ENCODE measurements at places on chromosomes 1 and 21.

DNA sequence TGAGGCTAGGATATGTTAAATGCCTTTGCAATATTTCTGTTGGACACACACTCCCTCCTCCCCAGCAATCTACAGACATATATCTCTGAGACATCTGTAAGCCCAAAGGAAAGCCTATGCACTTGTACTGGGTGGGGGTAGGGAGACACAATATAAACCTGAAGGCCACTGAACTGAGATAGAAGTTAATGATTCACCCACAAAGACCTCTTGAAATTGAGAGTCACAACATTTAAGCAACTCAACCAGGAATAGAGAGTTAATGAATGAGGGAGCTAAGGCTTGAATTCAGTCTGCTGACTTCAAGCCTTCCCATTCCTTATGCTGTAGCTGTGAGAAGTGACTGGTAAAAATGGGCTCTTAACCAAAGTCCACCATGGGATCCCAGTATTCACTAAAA is 5.0 kb downstream of the OR10J1 start:
- DNase-seq: no peak

GRCh38 chr1:63935143-63935542 is 161.3 kb downstream of the ROR1 start:
- no peak for DNase-seq

DNA sequence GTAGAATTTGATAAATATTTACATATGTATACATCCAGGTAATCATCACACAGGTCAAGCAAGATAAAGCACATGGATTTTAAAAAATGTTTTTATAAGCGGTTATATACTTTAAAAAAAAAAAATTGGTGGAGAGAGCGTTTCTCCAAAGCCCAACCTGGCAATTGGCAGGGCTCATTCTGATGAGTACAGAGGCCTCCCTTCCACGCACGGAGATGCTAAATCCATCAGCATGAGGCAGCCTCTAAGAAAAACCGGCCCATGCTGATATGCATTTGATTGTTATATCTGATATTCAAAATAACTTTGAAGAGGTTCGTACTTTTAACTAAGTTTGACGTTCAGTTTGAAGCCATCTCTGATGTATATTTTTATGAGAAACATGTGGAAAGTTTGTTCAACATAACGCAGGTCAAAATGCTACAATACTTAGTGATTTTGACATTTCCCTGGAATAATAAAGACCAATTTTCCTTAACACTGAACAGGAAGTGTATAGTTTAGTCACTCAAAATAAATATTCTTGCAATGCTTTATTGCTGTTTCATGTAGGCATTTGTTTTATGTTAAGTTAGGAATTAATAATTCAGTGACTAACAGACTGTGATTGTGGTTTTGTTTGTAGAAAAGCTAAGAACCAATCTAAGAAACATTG is 151.7 kb downstream of the NR5A2 start:
- peak; percentile 63 for DNase-seq

GRCh38 chr1:32208469-32208868 is 420 bp upstream of the DCDC2B start:
- DNase-seq: no peak

DNA sequence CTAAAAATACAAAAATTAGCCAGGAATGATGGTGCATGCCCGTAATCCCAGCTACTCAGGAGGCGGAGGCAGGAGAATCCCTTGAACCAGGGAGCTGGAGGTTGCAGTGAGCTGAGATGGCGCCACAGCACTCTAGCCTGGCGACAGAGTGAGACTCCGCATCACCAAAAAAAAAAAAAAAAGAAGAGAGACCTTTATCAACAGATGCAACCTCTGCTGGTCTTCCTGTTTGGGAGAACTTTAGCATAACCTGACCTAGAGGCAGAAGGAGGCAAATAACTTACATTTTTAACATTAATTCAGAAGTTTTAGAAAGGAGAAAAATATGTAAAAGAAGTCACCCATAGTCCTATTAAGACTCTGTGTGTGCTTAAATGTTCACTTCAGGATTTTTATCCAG is 32.4 kb downstream of the SLAMF1 start:
- no peak for DNase-seq

GRCh38 chr1:99579691-99580172 is 66.2 kb upstream of the PALMD start:
- no peak for DNase-seq
